Activated CD4-positive, CD25-positive, alpha-beta regulatory T cell treated with anti-CD3 and anti-CD28 coated beads, Interleukin-2, amount 50 U/mL, for 16 hours (primary cell): ENCODE measurements at places on chromosomes 2 and 18.

- no peak for DNase-seq
These were observed 200.3 kb upstream of the SLC39A10 start for GRCh38 chr2:195456771-195457170.

- no peak for DNase-seq
These were observed 14.7 kb downstream of the ROCK2 start for GRCh38 chr2:11329776-11330175.

GRCh38 chr18:9764011-9764481 is 55.9 kb downstream of the RAB31 start:
- DNase-seq = no peak

GRCh38 chr2:96251721-96252292 is 14.0 kb downstream of the TMEM127 start:
- no peak for DNase-seq

- no peak for DNase-seq
These were observed 1073.3 kb upstream of the CDH2 start for GRCh38 chr18:29250259-29250658.

GRCh38 chr18:36692921-36693332 is 135.9 kb downstream of the TPGS2 start:
- no peak for DNase-seq

DNA sequence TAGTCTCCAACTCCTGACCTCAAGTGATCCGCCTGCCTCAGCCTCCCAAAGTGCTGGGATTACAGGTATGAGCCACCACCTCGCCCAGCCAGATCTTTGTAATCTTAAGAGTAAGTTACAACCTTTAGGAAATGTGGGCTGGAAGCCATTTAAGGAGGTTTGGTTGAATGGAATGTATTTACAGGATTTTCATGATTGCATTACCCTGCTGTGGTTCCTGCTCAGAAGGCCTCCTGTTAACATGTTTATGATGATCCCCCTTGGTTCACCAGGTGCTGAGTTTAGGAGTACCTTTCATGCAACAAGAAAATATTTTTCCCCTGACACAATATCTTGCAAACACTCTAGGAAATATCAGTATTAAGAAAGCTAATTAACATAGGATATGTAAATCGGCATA is 187.4 kb upstream of the SH3BP4 start:
- DNase-seq = no peak

- no peak for DNase-seq
These were observed 19.3 kb upstream of the ITGAV start for GRCh38 chr2:186570604-186571003.
